CD8-positive, alpha-beta memory T cell (primary cell): ENCODE measurements at places on chromosomes 2 and 18. TPM values are rescaled to one million over a fixed set of nuclear protein-coding genes. Genes with fewer than 3 reads are reported as not detected.

The CCDC141 gene
- 2.1 TPM for total RNA-seq

DNA sequence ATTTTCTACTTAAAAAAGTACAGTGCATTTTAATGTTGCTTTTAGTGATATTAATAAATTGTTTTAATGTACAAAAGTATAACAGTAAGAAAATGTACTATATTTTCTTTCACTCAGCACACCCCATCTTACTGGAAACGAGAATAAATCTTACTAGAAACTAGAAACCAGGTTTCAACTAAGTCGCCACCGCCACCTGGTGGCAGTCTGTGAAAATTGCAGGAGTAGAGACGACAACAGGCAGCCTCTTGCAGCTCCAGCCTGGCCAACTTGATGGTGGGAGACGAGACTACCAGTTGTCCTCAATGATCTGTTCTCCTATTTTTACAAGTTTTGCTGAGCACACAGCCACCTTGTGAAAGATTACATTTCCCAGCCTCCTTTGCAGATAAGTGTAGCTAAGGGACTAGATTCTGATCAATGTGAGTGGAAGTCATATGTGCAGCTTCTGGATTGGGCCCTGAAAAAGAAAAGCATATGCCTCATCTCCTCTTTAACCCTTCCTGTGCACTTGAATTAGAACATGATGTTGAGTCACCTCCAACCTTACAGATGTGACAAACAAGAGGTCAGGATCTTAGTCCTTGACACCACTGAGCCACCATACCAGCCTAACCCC is 8.7 kb downstream of the OTOF start:
- H3K36me3 ChIP-seq = no peaks in the 10 kb centered on the region
- DNase-seq = no peak
- no peaks in the 10 kb centered on the region for H3K27me3 ChIP-seq
- H3K4me3 ChIP-seq = peak overlapping the region; percentile 5
- H3K27ac ChIP-seq = no peak overlapping the region
- no peaks in the 10 kb centered on the region for H3K4me1 ChIP-seq

GRCh38 chr2:144630459-144631215 is 110.7 kb upstream of the ZEB2 start:
- H3K27me3 ChIP-seq = no peaks in the 10 kb centered on the region
- no peaks in the 10 kb centered on the region for H3K4me1 ChIP-seq
- no peak overlapping the region for H3K27ac ChIP-seq
- H3K4me3 ChIP-seq = no peak overlapping the region
- no peaks in the 10 kb centered on the region for H3K36me3 ChIP-seq
- no peak for DNase-seq

DNA sequence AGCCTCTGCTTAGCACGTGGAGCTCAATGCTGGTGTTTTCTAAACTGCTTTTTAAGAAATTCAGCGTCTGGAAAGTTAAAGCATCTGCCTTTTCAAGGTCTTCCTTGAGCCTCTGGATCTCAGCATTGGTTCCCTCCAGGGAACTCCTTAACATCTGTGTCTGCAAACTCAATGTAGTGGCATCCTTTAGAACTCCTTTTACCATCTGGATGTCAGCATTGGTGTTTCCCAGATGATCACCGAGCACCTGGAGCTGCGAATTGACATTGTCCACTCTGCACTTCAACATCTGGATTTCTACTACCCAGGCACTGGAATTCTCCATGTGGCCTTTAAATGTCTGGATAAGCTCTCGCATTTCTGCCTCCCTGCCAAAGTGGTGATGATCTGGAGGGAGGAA is 3.7 kb downstream of the CLEC4F start:
- no peak overlapping the region for H3K4me3 ChIP-seq
- no peaks in the 10 kb centered on the region for H3K4me1 ChIP-seq
- no peak overlapping the region for H3K27ac ChIP-seq
- no peaks in the 10 kb centered on the region for H3K27me3 ChIP-seq
- H3K36me3 ChIP-seq = no peaks in the 10 kb centered on the region

DNA sequence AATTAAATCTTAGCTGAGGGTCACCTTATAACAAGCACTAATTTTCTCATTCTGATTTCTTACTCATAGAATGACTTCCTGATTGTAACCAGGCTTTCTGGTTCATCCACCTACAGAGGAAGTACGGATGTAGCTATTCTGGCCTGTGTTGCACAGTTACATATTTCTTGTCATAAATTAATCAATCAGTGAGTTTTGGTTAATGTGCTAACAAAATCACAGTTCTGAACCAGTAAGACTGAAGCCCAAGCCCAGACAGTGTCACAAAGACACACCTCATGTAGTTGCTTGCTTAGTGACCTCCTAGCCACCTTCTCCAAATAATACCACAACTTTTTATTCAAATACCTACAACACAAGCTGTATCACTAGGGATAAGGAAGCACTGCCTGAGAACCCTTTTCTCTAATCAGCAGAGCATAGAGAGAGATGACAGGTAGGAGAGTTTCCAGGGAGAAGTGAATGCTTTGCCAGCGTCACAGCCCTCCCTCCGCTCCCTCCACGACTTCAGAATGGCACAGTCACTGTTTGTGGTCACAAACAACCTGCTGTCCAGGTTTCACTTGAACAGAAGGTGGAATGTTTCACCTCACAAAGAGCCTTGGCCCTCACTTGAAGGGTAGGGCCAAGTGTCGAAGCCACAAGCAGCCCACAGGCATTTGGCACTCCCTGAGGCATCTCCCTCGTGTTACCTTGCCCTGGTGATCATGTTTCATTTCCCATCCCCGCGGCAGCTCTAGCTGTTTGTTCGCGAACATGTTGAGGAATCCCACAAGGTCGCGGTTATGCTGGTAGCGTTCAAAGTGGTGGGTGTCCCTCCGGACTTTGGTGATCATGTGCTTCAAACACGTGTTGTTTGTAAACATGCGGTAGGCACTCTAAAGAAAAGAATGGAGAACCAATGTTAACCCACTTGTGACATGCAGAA is 120.8 kb upstream of the STK17B start:
- H3K36me3 ChIP-seq = no peaks in the 10 kb centered on the region
- no peak overlapping the region for H3K4me3 ChIP-seq
- H3K27ac ChIP-seq = no peak overlapping the region
- no peaks in the 10 kb centered on the region for H3K27me3 ChIP-seq

The RASGRP3 gene
- total RNA-seq = 3.1 TPM

DNA sequence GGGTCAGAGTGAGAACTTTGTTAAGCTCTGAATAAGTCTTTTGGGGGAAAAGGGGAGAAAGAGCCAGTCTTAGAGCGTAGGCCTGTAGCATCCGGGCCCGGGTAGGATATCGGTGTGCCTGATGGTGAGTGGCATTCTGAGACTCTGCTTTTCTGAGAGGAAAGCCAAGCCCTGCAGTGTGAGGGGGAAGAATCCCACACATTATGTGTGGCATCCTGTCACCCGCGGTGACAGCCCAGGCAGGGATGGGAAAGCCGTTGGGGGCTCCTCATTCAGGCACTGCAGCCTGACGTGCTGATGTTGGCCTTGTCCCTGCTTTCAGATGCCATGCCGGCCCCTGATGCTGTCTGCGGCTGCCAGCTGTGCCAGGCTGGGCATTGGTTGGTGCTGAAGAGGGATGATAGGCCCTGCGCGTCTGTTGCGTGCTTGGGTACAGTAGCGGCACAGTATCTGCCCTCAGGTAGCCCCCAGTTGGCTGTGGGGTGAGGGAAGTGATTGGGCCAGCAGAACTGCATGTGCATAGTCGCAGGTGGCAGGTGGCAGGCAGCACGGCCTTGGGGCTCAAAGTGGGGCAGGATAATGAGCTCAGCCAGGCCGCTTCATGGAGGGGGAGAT is 37.6 kb downstream of the GLI2 start:
- H3K36me3 ChIP-seq = no peaks in the 10 kb centered on the region
- H3K4me3 ChIP-seq = no peak overlapping the region
- H3K4me1 ChIP-seq = no peaks in the 10 kb centered on the region
- DNase-seq = peak; percentile 21

The CFC1 gene
- total RNA-seq = not detected

- H3K27ac ChIP-seq = peak overlapping the region; percentile 33
- peaks cover 17% of the 10 kb centered on the region for H3K36me3 ChIP-seq
- no peak for DNase-seq
Observed at GRCh38 chr2:43292851-43293743, 66.7 kb upstream of the ZFP36L2 start.

GRCh38 chr2:72815655-72816278 is 10.1 kb downstream of the EXOC6B start:
- H3K36me3 ChIP-seq = no peaks in the 10 kb centered on the region
- no peaks in the 10 kb centered on the region for H3K4me1 ChIP-seq
- no peaks in the 10 kb centered on the region for H3K27me3 ChIP-seq
- H3K4me3 ChIP-seq = no peak overlapping the region

The BOLL gene
- not detected for total RNA-seq

DNA sequence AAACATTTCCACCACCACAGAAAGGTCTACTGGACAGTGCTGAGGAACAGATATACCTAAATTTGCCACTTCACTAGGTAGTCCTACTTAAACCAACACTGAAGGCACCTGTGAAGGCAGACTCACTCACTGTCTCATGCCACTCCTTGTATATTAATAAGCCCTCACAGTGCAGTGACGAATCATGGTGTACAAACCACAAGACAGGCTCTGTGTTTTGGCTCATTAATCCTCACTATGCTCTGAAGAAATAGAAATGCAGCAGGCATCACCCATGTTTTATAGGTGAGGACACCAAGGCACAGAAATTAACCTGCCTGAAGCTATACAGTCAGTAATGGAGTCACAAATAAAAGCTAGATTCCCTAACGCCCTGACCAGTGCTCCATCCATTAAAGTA is 44.3 kb downstream of the BARD1 start:
- no peak overlapping the region for H3K27ac ChIP-seq
- H3K27me3 ChIP-seq = no peaks in the 10 kb centered on the region
- DNase-seq = no peak
- H3K4me3 ChIP-seq = no peak overlapping the region
- no peaks in the 10 kb centered on the region for H3K4me1 ChIP-seq
- no peaks in the 10 kb centered on the region for H3K36me3 ChIP-seq

DNA sequence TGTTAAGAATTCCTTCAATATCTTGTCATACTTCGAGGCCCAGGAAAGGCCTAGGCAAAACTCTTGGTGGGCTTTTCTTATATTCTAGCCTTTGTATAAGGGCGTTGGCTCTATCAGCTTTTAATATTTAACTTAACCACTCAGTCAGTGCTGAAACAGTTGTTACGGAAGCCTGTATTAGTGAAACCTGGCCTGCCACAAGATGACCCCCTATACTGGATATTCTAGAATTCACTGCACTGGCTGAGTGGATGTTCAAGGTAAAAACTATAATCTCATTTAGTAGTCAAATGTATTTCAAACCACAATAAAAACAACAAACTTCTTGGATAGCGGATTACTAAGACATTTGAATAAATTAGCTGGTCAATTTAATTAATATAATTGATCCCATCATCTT is 91.7 kb upstream of the HNMT start:
- H3K36me3 ChIP-seq = no peaks in the 10 kb centered on the region
- no peaks in the 10 kb centered on the region for H3K4me1 ChIP-seq
- no peak overlapping the region for H3K4me3 ChIP-seq
- no peaks in the 10 kb centered on the region for H3K27me3 ChIP-seq
- DNase-seq = no peak

The RGPD3 gene
- total RNA-seq = 0.04 TPM

The UGT1A8 gene
- total RNA-seq = not detected

- no peak overlapping the region for H3K27ac ChIP-seq
- H3K4me3 ChIP-seq = no peak overlapping the region
- DNase-seq = no peak
- H3K4me1 ChIP-seq = no peaks in the 10 kb centered on the region
Observed at GRCh38 chr2:75466708-75467311, 93.9 kb downstream of the EVA1A start.

DNA sequence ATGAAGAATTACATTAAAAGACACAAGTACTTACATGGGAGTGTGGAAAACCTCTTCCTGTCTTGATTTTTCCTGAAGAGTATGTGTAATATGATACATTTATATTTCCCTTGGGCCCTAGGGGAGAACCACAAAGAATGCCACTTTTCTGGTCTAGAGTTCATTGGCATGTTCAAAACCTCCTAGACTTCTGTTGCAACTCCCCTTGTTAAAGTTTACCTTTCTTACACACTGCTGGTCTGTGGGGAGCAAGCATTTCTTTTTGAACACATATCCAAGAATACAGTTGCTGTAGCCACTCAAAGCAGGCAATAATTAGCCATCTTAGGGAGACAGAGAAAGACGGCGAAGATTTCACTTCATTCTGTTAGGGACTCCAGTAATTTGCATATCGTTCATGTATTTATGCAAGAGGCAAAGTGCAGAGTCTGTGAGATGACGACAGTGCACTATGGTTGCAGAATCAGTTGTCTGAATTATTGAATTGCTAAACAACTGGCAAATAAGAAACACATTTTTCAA is 103.5 kb downstream of the NOL4 start:
- no peaks in the 10 kb centered on the region for H3K27me3 ChIP-seq
- H3K36me3 ChIP-seq = no peaks in the 10 kb centered on the region
- DNase-seq = no peak
- no peak overlapping the region for H3K4me3 ChIP-seq

- H3K4me1 ChIP-seq = no peaks in the 10 kb centered on the region
- no peak overlapping the region for H3K27ac ChIP-seq
- no peak overlapping the region for H3K4me3 ChIP-seq
Observed at GRCh38 chr2:149613704-149614103, 26.1 kb upstream of the MMADHC start.

The NOSTRIN gene
- not detected for total RNA-seq

The ALPP gene
- not detected for total RNA-seq

The FAM110C gene
- 0.48 TPM for total RNA-seq

DNA sequence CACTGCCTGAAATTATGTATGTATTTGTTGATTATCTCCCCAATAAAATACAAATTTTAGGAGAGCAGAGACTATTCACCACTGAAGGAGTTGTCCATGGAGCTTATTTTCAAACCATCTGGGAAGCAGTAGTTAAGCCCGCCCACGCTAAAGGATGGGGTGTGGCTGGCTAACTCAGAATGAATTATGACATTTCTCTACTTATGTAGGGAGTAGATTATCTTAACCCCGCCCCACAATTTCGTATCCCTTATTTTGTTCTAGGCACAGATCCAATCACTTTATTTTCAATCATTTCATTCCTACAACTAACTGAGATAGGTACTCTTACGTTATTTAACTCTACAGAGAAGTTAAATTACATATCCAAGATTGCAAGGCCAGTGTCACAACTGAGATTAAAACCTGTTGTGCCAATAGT is 1.4 kb upstream of the LAPTM4A start:
- H3K27me3 ChIP-seq = peaks cover 6% of the 10 kb centered on the region
- H3K27ac ChIP-seq = peak overlapping the region; percentile 100
- peak overlapping the region; percentile 96 for H3K4me3 ChIP-seq
- no peak for DNase-seq
- H3K4me1 ChIP-seq = peaks cover 29% of the 10 kb centered on the region
- no peaks in the 10 kb centered on the region for H3K36me3 ChIP-seq

The LRPPRC gene
- 164 TPM for total RNA-seq

GRCh38 chr2:196448407-196449079 is 191.0 kb upstream of the CCDC150 start:
- H3K4me1 ChIP-seq = no peaks in the 10 kb centered on the region
- H3K27me3 ChIP-seq = no peaks in the 10 kb centered on the region
- DNase-seq = no peak
- no peak overlapping the region for H3K27ac ChIP-seq

- no peaks in the 10 kb centered on the region for H3K27me3 ChIP-seq
- no peak overlapping the region for H3K27ac ChIP-seq
- no peaks in the 10 kb centered on the region for H3K4me1 ChIP-seq
- no peak for DNase-seq
- no peak overlapping the region for H3K4me3 ChIP-seq
Observed at GRCh38 chr2:42087857-42088195, 40.0 kb downstream of the PKDCC start.
